Pericardium fibroblast (primary cell): ENCODE measurements at places on chromosomes 13 and 19. TPM values are rescaled to one million over a fixed set of nuclear protein-coding genes. Genes with fewer than 3 reads are reported as not detected.

ZNF738 gene
- 1.2 and 3.4 TPM in 2 replicates for total RNA-seq

SLC17A7 gene
- total RNA-seq: not detected in 2 replicates

PDX1 gene
- total RNA-seq: not detected in 2 replicates

EFNB2 gene
- total RNA-seq: 4.0 and 9.1 TPM in 2 replicates

YJEFN3 gene
- 0.17 and 0.23 TPM in 2 replicates for total RNA-seq

CCDC8 gene
- total RNA-seq: 43.2 and 72.2 TPM in 2 replicates

PEAK3 gene
- 0.09 TPM in 1 of 2 replicates, not detected in the other for total RNA-seq

PSG7 gene
- not detected in 2 replicates for total RNA-seq

BRME1 gene
- 0.09 TPM in 1 of 2 replicates, not detected in the other for total RNA-seq

TGFBR3L gene
- not detected in 2 replicates for total RNA-seq

CGB2 gene
- total RNA-seq: not detected in 2 replicates

FXYD7 gene
- total RNA-seq: not detected in 2 replicates

CYP4F12 gene
- total RNA-seq: 0.26 TPM in 1 of 2 replicates, not detected in the other

KCTD12 gene
- 11.4 and 56.5 TPM in 2 replicates for total RNA-seq

NXNL1 gene
- not detected in 2 replicates for total RNA-seq

CYSLTR2 gene
- not detected in 2 replicates for total RNA-seq

RSPH6A gene
- total RNA-seq: not detected in 2 replicates

RGL3 gene
- 0.12 TPM in 1 of 2 replicates, not detected in the other for total RNA-seq

ZIC5 gene
- not detected in 2 replicates for total RNA-seq

MATK gene
- total RNA-seq: not detected in 2 replicates

ZNF613 gene
- 2.4 and 2.8 TPM in 2 replicates for total RNA-seq

IFNL1 gene
- total RNA-seq: not detected in 2 replicates

VSTM1 gene
- not detected in 2 replicates for total RNA-seq

ZNF90 gene
- 0.70 and 1.1 TPM in 2 replicates for total RNA-seq

TPTE2 gene
- not detected in 2 replicates for total RNA-seq

CGB5 gene
- total RNA-seq: not detected in 2 replicates

CPT1C gene
- total RNA-seq: 11.0 and 14.8 TPM in 2 replicates

IGFL3 gene
- not detected in 2 replicates for total RNA-seq

PLIN5 gene
- total RNA-seq: 1.1 TPM in 1 of 2 replicates, not detected in the other

RXFP2 gene
- not detected in 2 replicates for total RNA-seq

FAM83E gene
- total RNA-seq: not detected in 2 replicates

KLK3 gene
- total RNA-seq: not detected in 2 replicates

ZNF615 gene
- 7.8 and 21.4 TPM in 2 replicates for total RNA-seq

ZNF610 gene
- total RNA-seq: 1.8 and 2.9 TPM in 2 replicates

NMRK2 gene
- total RNA-seq: 0.26 TPM in 1 of 2 replicates, not detected in the other

CA11 gene
- total RNA-seq: 2.5 and 2.6 TPM in 2 replicates

ZNF253 gene
- total RNA-seq: 3.0 and 3.4 TPM in 2 replicates

PLK5 gene
- not detected in 2 replicates for total RNA-seq

PROZ gene
- total RNA-seq: not detected in 2 replicates

PLPP2 gene
- total RNA-seq: 2.6 and 18.8 TPM in 2 replicates

RGS9BP gene
- total RNA-seq: 0.23 and 1.9 TPM in 2 replicates

GARIN5A gene
- total RNA-seq: 1.1 TPM in 1 of 2 replicates, not detected in the other

NALCN gene
- 0.85 and 3.9 TPM in 2 replicates for total RNA-seq

CNN1 gene
- total RNA-seq: 12.2 and 33.3 TPM in 2 replicates

FUT3 gene
- not detected in 2 replicates for total RNA-seq

PRTN3 gene
- 2.0 TPM in 1 of 2 replicates, not detected in the other for total RNA-seq

NLRP7 gene
- total RNA-seq: not detected in 2 replicates

CABP5 gene
- total RNA-seq: not detected in 2 replicates

OR10H1 gene
- not detected in 2 replicates for total RNA-seq

TNNT1 gene
- 5.4 and 9.0 TPM in 2 replicates for total RNA-seq

SDHAF1 gene
- 37.3 and 43.3 TPM in 2 replicates for total RNA-seq

TSHZ3 gene
- total RNA-seq: 7.4 and 8.4 TPM in 2 replicates
